Fibroblast of pulmonary artery (primary cell): ENCODE measurements at places on chromosomes 11 and 22.
A peak's percentile ranks its signal among the peaks of the same experiment; 100 is the strongest.

- no peak for DNase-seq
Observed at GRCh38 chr22:26453216-26453615, 24.2 kb downstream of the ASPHD2 start.

GRCh38 chr11:34732831-34733230 lies 111.9 kb downstream of the EHF start:
- DNase-seq, result no peak

GRCh38 chr22:19892925-19893324 lies 38.3 kb upstream of the GNB1L start:
- DNase-seq, result no peak

GRCh38 chr11:115759622-115760460 lies 255.6 kb upstream of the CADM1 start:
- no peak for DNase-seq

- DNase-seq, result no peak
Observed at GRCh38 chr11:31689559-31689958, 121.6 kb downstream of the PAX6 start.

GRCh38 chr11:13963169-13963948 lies 836 bp downstream of the SPON1 start:
- no peak for DNase-seq

DNA sequence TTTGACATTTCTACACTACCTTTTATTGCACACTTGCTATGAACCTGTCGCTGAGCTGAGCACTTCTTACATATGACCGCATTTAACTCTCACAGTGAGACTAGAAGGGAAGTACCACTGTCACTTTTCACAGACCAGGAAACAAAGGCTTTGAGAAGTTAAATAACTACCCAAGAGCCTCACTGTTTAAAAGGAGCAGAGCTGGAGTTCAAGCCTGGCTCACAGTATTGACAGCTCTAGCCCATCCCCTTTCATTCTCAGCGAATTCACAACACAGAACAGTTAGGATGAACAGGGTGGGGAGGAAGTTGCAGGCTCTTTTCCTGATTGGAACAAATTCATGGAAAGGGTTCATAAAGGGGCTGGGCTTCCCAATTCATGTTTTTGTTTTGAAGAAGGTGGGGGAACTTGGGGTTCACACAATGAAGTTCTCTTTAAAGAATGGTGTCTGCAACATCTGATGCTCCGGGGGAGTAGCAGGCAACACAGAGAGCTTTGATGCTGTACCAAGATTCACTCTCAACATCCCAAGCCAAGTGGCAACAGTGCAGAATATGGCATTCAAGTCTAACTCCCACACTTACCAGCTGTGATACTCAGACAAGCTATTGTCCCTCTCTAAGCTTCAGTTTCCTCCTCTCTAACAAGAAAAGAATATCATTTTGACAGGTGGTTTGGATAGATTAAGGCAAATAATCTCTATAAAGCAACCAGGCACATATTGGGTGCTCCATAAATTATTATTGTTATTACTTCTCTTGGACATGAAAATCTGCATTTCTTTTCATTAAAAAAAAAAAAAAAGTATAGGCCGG lies 17.2 kb downstream of the SCGB1A1 start:
- DNase-seq, result peak; percentile 35

DNA sequence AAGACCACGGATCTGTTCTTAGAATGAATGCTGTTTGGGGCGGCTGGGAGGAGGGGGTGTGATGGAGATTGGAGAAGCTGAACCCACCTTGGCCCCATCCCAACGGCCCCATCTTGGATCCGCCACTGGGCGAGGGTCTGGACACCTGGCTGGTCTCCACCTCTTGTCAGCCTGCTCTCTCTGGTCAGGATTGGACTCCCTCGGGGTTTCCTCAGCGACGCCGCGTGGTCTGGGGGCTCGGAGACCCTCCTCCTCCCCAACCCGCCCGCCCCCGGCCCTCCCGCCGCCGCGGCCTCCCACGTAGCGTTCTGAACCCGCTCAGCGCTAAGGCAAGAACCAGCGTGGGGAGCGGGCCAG lies 4.3 kb upstream of the FLI1 start:
- no peak for DNase-seq

- DNase-seq, result no peak
Observed at GRCh38 chr22:48346911-48347310, 1480.8 kb downstream of the BRD1 start.

DNA sequence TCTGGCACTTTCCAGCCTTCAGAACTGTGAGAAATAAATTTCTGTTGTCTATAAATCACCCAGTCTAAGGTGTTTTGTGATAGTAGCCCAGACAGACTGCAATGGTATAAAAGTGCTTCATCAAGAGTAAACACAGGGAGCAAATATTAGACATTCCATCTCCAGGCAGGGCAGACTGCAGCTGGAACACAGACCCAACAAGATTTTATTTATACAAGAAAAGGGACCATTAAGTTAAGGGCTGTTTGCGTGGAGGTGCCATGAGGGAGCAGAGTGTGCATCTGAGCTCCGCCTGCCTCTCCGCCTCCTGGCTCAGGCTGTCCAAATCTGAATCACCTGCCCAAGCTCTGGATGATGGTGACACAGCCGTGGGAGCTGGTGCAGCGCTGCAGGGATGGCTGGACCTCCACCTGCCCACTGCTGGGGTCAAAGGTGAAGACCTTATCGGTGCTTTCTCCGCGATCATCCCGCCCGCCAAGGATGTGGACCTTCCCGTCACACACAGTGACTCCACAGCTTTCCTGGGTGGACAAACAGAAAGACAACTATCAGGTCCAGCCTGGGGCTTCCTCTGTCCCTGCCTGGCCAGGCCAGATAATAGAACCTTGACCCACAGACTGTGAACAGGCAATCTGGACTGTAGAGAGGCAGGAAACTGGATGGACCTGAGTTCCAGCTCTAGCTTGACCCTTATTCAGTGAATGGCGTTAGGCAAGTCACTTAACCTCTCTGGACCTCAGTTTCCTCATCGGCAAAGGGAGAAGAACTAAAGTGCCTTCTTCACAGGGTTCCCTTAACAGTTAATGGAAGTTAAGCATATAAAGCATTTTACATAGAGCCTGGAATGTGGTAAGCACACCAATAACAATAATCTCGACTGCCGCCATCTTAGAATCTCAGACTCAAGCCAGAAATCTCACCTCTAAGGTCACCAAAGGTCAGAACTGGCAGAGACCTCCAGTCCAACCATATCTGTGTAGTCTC lies 10.5 kb downstream of the KLHL35 start:
- no peak for DNase-seq

DNA sequence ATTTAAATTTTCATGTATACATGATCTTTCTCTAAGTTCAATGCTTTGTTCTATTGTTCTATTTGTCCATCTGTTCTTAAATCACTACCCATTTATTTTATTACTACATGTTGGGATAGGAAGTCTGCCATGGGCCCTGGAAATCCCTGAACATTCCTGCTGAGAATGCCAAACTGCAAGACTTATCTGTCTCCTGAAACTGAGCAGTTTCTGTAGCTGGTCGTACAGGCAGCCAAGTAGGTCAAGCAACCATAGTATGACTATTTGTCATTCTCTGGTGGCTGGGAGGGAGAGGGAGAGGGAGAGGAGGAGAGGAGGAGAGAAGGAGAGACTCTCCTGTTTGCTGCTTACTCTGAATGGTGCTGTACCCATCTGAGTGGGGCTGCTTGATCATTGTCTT lies 82.8 kb upstream of the SNX19 start:
- peak; percentile 65 for DNase-seq

DNA sequence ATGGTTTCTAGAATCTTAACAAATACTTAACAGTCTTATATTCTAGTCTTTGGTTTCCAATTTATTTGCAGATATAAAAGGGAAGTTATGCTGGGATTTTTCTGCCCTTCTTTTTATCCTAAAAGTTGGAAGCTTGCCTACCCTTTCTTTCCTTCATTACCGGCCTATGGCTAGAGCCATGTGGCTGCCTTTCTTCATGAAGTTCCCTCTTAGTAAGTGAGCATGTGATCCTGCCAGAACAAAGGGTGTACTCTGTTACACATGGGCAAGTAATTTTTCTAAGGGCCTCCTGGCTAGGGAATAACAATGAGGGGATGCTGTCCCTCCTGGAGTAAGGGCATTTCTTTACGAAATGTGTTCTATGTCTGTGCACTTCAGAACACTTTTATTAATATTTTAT lies 252.1 kb upstream of the PITPNB start:
- peak; percentile 69 for DNase-seq

DNA sequence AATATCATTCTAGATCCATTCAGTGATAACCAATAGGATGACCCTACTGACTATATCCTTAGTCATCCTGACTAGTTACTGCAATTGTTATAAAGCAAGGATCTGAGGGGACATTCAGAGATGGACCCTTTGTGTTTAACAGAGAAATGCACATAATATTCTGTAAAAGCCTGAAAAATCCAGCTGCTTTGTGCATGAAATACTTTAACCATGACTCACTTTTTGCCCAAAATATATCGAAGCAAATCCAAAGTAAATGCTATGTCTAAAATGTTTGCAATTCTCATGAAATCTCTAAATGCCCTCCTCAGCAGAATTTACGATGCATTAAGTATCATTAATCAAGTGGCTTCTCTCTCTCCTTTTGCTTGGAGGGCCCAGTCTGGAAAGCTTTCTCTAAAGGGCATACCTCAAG lies 178.8 kb upstream of the MTMR2 start:
- peak; percentile 70 for DNase-seq

DNA sequence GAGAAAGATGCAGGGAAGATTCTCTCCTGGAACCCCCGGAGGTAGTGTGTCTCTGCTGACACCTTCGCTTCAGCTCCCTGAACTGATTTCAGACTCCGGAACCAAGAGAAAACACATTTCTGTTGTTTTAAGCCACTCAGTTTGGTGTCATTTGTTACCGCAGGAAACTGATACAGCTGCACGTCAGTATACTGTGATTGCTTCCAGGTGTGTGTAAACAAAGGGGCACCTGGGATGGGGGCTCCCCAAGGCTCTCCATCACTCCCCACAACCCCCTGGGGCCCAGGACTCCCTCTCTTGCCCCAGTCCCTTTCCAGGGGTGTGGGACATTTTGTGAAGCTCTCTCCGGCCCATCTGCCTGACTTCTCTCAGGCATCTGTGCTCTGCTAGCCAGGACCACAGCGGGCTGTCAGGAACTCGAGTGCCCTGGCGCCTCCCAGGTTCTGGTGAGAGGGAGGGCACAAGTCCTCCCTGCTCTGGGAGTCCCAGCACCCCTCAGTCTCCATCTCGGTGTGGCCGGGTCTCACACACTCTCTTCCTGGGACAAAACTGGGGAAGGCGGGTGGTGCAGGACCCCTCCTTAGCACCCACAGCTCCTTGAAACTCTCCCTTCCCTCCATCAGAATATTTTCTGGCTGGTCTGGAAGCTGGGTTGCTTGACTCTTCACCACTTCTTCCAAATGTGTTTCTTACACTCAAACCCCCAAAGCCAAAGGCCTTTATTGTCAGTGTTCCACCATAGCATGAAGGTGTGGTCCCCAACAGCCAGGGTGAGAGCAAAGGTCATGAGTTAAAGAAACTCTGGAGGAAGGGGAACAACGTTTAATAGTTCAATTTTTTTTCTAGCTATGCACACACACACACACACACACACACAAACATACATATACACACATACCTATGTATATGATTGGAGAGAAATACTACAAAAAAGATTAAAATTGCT lies 35.0 kb upstream of the TSKU start:
- DNase-seq, result no peak

DNA sequence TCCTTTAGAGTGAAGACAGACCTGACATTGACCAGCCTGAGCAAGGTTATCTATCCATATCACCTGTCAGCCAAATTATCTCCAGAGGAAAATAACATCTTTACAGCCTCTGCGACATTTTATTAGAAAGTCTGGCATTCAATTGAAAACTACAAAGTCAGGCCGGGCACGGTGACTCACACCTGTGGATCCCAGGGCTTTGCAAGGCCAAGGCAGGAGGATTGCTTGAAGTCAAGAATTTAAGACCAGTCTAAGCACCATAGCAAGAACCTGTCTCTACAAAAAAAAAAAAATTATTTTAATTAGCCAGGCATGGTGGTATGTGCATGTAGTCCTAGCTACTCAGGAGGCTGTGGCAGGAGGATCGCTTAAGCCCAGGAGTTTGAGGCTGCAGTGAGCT lies 141.6 kb downstream of the RCN1 start:
- no peak for DNase-seq

DNA sequence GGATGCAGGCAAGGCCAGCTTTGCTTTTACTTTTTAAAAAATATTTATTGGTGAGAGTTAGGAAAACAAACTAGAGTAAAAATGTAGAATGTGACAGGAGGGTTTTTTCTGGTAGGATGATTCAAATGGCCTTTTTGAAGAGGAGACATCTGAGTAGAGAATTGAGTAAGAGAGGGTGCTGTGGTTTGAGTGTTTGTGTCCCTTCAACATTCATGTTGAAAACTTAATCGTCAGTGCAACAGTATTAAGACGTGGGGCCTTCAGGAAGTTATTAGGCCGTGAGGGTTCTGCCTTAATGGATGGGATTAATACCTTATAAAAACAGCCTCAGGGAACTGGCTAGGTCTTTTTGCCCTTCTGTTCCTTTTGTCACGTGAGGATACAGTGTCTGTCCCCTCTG lies 288.8 kb upstream of the C11orf87 start:
- no peak for DNase-seq

- DNase-seq, result no peak
Observed at GRCh38 chr11:80383655-80384054, 942.8 kb upstream of the TENM4 start.

- DNase-seq, result no peak
Observed at GRCh38 chr11:62449451-62449851, 30.6 kb downstream of the SCGB1A1 start.

- DNase-seq, result peak; percentile 44
Observed at GRCh38 chr11:18853086-18853720, 61.6 kb upstream of the PTPN5 start.

DNA sequence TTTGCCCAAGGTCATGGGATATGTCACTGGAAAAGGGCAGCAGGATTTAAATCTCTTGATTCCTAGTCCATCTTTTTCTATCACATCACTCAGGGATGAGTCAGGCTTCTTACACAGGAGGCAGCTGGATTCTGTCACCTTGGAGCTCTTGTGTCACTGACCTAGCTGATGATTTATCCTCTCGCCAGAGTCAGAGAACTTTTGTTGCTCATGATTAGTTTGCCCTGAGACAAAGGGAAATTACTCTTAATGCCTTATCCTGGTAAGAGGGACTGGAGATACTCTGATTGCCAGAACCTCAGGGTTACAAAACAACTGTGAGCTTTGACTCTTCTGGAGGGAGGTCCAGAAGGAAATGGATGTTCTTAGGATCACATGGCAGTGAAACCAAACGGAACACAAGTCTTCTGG lies 10.1 kb downstream of the COA4 start:
- peak; percentile 95 for DNase-seq
